B cell (primary cell): ENCODE measurements at places on chromosomes 1 and 21. TPM values are rescaled to one million over a fixed set of nuclear protein-coding genes. Genes with fewer than 3 reads are reported as not detected.

Gene KIF14
- 0.01 and 0.06 TPM in 2 replicates for polyA plus RNA-seq

Gene PGLYRP3
- not detected in 2 replicates for polyA plus RNA-seq

Gene FAAH
- 6.8 and 9.6 TPM in 2 replicates for polyA plus RNA-seq

Gene FCRL3
- 220 and 248 TPM in 2 replicates for polyA plus RNA-seq

Gene PROX1
- 0.24 and 0.91 TPM in 2 replicates for polyA plus RNA-seq

Gene ITSN1
- polyA plus RNA-seq = 0.31 and 0.37 TPM in 2 replicates

Gene CNR2
- polyA plus RNA-seq = 45.5 and 63.4 TPM in 2 replicates

Gene PTGS2
- polyA plus RNA-seq = 0.27 and 0.85 TPM in 2 replicates

Gene ACTL8
- polyA plus RNA-seq = not detected in 2 replicates

Gene WNT3A
- polyA plus RNA-seq = 0.03 TPM in 1 of 2 replicates, not detected in the other

Gene RIMS3
- polyA plus RNA-seq = 0.78 and 1.1 TPM in 2 replicates

Gene ANGPTL7
- polyA plus RNA-seq = not detected in 2 replicates

Gene MFAP2
- polyA plus RNA-seq = not detected in 2 replicates

Gene LCE1F
- polyA plus RNA-seq = not detected in 2 replicates

Gene SMIM11
- 8.7 and 10.3 TPM in 2 replicates for polyA plus RNA-seq

Gene TDRD5
- polyA plus RNA-seq = not detected in 2 replicates

Gene RNU1-4
- not detected in 2 replicates for polyA plus RNA-seq

Gene ZMYM1
- 5.7 and 9.0 TPM in 2 replicates for polyA plus RNA-seq

Gene ZNF678
- polyA plus RNA-seq = 5.5 and 6.2 TPM in 2 replicates
